ENCODE measurements at places on chromosomes 2 and 18. TPM values are rescaled to one million over a fixed set of nuclear protein-coding genes. Genes with fewer than 3 reads are reported as not detected.

The ABCG8 gene
- total RNA-seq = not detected

The CD226 gene
- total RNA-seq = 0.59 TPM

The SLC9A2 gene
- under 0.01 TPM for total RNA-seq

The DLX1 gene
- total RNA-seq = under 0.01 TPM

The MOCOS gene
- total RNA-seq = 8.8 TPM

The B4GALT6 gene
- 3.7 TPM for total RNA-seq

The CD8B2 gene
- not detected for total RNA-seq

The CCBE1 gene
- 32.3 TPM for total RNA-seq

The UGT1A5 gene
- not detected for total RNA-seq

The ANKRD30BL gene
- not detected for total RNA-seq

The ATL2 gene
- 64.3 TPM for total RNA-seq

The SULT1C2 gene
- under 0.01 TPM for total RNA-seq
